ENCODE measurements at places on chromosomes 13 and 19.

DNA sequence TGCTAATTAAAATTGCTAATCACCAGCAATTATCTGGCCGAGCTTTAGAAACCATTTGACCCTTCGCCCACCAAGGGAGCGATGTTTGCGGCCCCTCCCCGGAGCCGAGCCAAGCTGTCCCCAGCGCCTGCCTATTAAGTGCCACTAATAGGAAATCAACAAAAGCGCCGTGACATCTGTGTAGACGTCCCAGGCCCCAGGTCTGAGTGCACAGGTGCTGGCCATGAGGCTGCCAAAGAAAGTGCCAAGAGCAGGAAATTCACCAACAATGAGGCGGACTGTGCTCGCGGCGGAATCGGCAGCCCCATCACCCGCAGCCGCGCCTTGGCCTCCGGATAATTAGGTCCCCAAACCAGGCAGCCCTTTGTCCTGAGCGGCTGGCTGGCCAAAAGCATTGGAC lies 44.5 kb upstream of the SPACA7 start:
- no peak for DNase-seq

DNA sequence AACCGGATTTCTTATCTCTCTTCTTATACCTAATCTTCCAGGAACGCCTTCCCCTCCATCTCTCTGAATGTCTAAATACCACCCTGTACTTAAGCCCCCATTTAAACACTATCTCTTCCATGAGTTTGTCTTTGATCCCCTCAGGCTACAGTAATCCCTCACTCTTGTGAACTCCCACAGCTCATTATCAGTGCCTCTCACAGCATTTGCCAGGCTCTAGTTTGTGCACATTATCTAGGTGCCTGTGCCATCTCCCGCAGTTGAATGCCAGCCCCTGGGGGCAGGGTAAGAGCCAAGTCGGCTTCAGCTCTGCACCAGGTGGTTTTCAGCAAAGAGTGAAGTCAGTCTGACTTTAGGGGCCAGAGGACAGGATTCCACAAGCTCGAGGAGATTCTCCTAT lies 71.4 kb downstream of the FREM2 start:
- no peak for DNase-seq

DNA sequence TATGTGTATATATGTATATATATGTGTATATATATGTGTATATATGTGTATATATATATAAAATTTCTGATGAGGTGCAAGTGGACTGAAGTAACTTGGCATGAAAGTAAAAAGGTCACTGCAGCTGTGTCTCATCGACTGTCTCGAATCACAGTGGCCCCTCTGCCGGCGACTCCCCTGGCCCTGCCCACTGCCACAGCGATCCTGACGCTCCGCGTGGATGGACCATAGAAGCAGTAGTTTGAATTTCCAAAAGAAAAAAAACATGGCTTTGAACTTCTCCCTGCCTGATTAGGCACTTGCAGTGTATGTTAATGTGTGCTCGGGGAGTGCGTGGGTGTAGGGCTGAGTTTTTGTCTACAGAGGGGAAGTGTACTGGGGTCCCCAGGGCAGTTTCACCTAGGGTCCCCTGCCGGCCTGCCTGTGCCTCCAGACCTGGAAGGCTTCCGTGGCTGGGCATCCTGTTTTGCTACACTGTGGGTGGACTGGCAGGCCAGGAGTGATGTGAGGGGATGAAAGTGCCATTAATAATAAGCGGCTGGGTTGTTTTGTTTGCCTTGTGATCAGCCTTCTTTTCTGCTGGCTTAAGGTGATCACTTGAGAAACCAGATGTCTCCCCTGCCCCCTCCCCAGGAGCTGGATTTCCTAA lies 10.8 kb downstream of the ZIC5 start:
- DNase-seq = no peak

DNA sequence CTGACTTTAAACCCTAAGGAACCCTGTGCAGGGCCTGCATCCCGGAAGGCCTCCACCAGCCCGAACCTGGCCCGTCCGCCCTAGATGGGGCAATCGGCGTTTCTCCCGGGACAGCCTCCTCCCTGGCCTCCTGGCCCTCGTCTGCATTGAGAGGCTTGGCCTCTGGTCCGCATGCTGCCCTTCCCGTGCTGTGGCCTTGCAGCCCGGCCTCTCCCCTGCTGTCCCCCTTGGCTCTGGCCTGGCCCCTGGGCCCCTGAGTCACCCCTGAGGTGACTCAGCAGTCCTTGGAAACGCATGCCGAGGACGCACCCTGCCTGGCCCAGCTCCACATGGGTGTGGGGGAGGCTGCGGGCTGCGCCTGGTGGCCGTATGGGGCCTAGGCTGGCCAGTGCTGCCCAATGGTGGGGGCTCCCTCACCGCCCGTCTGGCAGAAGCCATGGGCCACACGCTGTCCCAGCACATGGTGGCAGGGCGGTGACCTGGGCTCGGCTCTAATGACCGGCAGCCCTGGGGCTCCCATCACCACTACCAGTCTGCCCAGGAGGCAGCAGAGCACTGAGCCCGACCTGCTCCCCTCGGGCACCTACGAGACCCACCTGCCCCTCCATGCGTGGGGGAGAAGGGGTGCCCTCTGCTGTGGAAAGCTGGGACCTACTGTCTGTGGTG lies 25.7 kb downstream of the SH3GL1 start:
- DNase-seq = peak; percentile 66

DNA sequence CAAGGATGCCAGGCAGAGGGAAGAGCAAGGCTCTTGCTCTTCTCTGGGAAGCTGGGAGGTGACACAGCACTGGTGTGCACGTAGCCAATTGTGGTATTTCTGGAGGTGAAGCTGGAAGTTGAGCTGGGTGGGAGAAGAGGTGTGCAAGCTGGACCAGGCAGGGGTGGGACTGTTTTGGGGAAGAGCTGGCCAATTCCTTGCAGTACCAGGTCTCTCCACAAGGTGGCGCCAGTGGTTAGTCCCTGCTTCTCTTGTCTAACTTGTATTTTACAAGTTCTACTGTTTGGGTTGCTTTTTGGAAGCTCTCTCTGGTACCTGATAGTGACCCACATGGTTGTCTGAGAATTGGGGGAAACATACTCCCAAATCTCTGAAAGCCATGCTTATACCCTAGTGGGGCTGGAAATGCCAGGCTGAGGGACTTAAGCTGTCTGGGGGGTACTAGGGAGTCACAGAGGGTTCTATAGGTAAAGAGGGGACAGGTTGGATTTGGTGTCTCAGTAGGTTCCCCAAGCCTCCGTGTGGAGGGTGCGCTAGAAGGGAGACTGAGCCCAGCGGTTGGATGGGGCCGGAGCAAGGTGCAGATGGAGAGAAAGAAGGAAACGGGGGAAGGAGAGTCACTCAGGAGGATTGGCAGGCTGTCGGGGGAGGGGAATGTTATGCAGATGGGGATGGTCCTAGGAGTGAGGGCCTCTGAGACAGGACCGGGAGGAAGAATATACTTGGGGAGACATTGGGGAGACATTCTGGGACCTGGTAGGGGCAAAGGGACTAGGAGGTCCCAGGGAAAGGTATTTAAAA lies 3.0 kb downstream of the HPN start:
- DNase-seq = peak; percentile 23

DNA sequence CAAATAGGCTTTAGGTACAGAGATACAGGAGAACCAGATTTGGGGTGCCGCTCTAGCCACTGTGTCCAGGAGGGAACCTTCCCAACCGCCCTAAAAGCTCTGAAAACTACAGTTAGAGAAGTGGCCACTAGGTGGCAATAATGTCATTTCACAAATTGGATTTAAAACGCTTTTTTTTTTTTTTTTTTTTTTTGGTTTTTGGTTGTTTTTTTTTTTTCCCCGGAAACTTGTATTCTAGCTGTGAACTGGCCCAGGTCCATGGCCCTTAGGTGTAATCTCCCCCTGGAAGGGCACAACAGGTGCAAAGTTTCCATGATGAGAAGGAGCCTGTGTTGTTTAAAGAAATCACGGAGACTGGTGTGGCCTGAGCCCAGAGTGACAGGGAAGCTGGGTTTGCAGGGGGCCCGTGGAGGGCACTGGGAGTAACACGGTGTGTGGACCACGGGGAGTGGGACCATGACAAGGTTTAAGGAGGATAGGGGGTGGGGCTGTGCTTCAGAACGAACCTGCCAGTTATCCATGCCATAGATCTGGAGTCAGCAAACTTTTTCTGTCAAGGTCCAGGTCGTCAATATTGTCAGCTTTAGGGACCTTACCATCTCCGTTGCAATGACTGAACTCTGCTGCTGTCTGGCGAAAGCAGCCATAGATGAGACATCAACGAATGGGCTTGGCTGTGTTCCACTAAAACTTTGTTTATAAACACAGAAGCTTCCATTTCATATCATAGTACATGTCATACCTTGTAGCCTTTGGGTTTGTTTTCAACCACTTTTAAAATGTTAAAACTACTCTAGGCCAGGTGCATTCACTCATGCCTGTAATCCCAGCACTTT lies 10.1 kb downstream of the OR1I1 start:
- DNase-seq = no peak

All from T1000 (cell line).